SK-MEL-5 (cell line): ENCODE measurements at places on chromosomes 2 and 18. TPM values are rescaled to one million over a fixed set of nuclear protein-coding genes. Genes with fewer than 3 reads are reported as not detected.

Gene PIKFYVE
- total RNA-seq, result 50.9 and 52.0 TPM in 2 replicates

Gene TLX2
- total RNA-seq, result 0.16 and 0.55 TPM in 2 replicates

Gene ITPRIPL1
- total RNA-seq, result 6.7 and 6.9 TPM in 2 replicates

Gene DNAJC5G
- not detected in 2 replicates for total RNA-seq

Gene DSG1
- total RNA-seq, result 0.08 TPM in 1 of 2 replicates, not detected in the other

Gene NEURL3
- not detected in 2 replicates for total RNA-seq

Gene CIB4
- not detected in 2 replicates for total RNA-seq

Gene ADRA2B
- total RNA-seq, result not detected in 2 replicates

Gene SERPINB12
- not detected in 2 replicates for total RNA-seq

Gene FOXD4L1
- total RNA-seq, result not detected in 2 replicates

Gene CDH2
- total RNA-seq, result 0.16 and 0.24 TPM in 2 replicates

GRCh38 chr18:5057386-5058348, 139.4 kb downstream of the AKAIN1 start:
- peak; percentile 83 for DNase-seq

GRCh38 chr2:44181648-44182047, 13.0 kb downstream of the PPM1B start:
- no peak for DNase-seq

DNA sequence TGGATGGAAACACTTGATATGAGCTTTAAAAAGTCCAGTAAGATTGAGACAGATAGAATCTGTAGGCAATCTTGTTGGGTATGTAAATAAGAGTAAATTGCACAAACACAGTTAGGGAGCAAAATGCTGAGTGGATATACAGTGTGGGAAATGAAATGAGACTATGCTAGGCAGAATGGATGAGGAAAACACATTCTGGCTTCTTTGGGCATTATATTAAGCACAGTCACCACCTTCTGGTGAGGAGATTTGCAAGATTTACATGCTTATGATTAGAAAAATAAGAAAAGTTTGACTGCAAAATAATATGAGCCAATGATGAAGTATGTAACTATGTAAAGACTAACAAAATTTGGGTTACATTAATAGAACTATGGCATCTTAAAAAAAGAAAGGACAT, 2165.0 kb upstream of the CELF4 start:
- DNase-seq, result no peak

GRCh38 chr18:2515908-2516625, 55.2 kb downstream of the METTL4 start:
- no peak for DNase-seq

DNA sequence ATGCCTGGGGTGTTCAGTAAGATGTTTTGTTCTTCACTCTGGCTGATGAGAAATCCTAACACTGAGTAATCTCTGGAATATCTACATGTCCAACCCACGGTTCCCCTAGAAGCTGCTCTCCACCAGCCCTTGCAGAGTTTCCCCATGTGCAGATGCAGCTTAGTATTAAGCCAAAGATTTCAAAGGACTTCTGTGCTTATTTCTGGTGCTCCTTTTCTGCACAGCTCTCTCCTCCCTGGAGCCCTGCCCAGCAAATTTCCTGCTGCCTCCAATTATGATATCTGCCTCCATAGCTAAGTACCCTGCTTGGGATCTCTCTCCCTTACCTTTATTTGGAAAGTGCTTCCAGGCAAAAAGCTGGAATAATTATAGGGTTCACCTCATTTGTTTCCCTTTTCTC, 949.3 kb downstream of the BCL11A start:
- DNase-seq, result no peak

DNA sequence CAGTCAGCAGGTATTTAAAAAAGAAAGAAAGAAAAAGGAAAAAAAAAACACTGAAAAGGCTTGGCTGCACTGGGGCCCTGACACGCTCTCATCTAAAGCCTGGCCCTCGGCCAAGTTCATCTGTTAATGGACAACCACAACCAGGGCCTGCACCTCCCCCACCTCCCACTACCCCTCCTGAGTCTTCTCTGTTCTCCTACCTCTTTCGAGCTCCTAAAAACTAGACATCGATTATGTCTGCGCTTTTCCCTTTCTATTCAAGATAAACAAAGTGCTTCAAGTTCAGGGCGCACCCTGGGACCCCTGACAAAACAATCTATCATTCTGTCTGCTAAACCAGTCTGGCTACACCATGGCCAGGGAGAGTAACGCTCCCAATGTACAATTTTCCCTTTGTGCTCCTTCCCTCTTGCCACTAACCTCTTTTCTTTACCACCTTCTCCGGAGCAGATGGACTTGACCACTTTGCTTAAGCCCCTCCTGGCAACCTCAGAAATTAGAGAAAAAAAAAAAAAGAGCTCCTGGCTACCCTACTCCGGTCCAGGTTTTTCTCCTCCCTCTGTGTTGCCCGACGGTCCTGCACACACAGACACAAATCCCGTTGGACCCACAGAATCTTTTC, 22.7 kb downstream of the BCL11A start:
- DNase-seq, result peak; percentile 34

DNA sequence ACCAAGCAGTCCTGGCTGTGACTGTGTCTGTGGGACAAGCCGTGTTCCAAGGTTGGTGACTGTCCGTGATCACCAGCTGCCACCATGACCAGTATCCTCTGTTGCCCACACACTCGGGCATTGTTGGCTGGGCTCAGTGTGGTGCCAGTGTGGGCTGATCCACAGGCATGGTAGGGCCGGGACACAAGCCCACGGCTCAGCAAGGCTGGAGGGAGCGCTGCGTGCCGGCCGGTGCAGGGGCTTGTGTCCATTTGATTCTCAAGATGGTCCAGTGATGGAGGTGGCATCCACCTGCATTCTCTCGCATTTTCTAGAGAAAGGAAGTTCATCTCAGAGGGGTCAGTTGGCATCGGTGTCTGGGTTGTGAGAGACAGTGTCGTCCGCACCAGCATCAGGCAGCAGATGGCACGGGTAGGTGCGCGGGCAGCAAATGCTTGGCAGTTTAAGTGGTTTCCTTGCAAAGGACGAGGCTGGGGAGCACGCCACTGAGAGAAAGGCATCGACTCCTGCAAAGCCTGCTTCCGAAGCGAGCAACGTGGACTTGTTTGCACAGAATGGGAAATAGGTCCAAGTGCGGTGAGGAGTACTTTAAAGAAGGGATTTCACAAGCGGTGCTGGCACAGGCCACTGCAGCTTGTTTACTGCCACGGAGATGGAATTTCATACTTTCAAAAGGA, 20.9 kb downstream of the TWIST2 start:
- DNase-seq, result no peak

GRCh38 chr18:49892148-49892924, 79.0 kb upstream of the ACAA2 start:
- no peak for DNase-seq

DNA sequence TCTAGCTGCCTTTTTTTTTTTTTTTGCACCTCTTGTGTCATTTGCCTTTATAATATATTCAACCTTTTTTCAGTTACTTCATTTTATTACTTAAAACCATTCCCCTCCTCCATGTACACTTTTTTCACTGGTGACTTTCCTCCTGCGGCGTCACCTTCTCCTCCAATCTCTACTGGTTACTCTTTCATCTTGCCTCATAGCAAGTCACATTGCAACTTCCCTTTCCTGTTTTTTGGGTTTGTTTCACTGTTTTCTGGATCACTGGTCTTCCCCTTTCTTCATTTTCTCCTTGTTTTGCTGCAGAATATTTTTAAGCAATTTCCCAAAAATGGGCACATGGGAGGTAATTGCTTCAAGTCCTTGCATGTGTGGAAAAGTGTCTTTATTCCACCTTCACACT, 37.7 kb upstream of the GPR155 start:
- DNase-seq, result no peak

DNA sequence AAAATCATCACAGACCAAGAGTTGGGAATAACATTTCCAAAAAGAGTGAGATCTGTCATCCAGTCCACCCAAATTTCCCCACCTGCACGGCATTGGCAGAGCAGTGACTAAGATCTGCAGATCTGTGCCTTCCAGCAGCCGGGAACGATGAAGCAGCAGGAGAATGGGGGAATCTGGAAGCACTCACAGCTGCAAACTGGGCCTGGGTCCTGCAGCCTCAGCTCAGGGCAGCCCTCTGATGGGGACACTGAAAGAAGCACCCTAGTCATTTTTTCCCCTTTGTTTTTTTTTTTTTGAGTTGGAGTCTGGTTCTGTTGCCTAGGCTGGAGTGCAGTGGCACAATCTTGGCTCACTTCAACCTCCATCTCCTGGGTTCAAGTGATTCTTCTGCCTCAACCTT, 4.4 kb upstream of the SAG start:
- DNase-seq, result no peak

- no peak for DNase-seq
These were observed 48.4 kb upstream of the ZNF397 start for GRCh38 chr18:35192415-35192814.

DNA sequence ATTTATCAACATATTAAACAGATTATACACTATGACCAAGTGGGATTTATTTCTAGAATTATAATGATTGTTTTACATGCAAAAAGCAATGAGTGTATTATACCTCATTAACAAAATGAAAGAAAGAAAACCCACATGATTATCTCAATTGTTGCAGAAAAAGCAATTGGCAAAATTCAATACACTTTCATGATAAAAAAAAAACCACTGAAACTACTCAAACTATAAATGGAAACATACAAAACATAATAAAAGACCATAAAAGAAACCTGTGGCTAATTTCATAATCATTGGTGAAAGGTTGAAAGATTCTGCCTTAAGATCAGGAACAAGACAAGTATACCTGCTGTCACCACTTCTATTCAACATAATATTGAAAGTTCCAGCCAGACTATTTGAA, 325.9 kb downstream of the AKAIN1 start:
- DNase-seq, result no peak

GRCh38 chr2:18549083-18549482, 11.4 kb downstream of the RDH14 start:
- DNase-seq, result no peak

- no peak for DNase-seq
These were observed 65.9 kb downstream of the LDLRAD4 start for GRCh38 chr18:13284330-13285027.

DNA sequence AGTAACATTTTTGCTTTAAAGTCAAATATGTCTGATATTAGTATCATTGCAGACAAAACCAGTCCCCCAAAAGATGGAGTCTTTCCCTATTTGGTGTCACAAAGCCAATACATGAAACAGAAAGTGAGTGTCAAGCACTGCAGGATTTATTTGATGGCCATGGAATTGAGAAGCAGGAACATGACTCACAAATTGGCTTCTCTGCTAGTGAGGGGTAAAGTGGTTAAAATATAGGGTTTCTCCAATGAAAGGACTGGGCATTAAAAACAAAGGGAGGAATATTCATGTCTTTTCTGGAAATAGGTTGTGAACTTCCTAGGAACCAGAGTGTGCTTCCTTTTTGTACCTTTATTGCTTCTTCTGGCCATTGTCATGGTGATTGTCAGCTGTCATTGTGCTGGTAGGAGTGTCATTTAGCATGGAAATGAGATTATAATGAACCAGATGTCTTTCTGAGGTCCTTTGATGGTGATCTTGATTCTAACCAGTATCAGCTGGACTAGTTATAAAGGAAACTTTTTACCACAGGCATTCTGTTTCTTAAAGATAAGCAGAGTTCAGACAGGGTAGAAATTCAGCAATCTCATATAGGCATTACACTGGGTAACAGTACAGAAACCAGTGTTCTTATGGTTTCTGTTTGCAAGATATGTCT, 4.1 kb downstream of the REG1B start:
- DNase-seq, result no peak

- no peak for DNase-seq
These were observed 31.4 kb downstream of the IMPA2 start for GRCh38 chr18:12012697-12013096.

DNA sequence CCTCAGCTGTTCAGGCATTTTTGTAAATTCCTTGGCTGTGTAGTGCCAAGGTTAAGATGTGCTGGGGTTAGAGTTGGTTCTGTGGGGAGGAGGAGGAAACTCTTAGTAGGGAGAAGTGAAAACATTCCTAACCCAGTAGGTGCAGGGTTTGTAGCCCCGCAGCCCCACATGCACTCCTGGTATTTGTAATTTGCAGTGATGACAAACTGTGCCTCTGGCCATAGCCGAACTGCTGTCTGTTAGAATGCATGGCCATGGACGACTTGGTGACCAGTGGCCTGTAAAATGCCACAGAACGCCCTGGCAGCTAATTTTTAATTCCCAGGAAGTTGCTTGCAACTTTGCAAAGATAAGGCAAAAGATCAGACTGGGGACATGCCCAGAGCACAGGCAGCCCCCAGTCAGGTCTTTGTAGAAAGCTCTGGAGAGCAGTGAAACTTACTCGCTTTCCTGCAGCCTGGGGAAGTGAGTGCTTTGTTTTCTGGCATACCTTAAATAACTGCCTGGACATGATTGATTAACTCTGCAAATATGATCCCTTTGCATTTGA, 38.4 kb downstream of the LYPD6B start:
- DNase-seq, result no peak

DNA sequence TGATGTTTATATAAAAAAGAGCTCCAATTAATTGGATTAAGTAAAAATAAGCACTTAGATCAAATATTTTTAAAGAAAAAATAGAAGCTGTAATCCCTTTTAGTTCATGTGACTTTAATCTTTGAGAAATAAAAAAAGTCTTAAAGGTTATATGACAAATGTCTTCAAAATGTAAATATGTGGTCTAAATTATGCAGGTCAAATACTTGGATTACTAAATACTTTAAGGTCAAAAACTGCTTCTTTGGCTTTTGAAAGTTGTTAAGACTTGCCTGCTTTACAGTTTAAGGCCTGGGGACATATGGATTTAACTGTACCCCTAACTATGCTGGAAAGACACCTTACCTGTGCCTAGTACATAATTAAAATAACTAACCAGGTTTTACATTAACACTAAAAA, 15.5 kb upstream of the PDK1 start:
- no peak for DNase-seq

GRCh38 chr2:64915510-64915900, 73.7 kb upstream of the SLC1A4 start:
- DNase-seq, result no peak

- no peak for DNase-seq
These were observed 40.3 kb downstream of the RBMS1 start for GRCh38 chr2:160453111-160453820.

GRCh38 chr2:225030203-225030602, 12.1 kb downstream of the DOCK10 start:
- DNase-seq, result no peak

DNA sequence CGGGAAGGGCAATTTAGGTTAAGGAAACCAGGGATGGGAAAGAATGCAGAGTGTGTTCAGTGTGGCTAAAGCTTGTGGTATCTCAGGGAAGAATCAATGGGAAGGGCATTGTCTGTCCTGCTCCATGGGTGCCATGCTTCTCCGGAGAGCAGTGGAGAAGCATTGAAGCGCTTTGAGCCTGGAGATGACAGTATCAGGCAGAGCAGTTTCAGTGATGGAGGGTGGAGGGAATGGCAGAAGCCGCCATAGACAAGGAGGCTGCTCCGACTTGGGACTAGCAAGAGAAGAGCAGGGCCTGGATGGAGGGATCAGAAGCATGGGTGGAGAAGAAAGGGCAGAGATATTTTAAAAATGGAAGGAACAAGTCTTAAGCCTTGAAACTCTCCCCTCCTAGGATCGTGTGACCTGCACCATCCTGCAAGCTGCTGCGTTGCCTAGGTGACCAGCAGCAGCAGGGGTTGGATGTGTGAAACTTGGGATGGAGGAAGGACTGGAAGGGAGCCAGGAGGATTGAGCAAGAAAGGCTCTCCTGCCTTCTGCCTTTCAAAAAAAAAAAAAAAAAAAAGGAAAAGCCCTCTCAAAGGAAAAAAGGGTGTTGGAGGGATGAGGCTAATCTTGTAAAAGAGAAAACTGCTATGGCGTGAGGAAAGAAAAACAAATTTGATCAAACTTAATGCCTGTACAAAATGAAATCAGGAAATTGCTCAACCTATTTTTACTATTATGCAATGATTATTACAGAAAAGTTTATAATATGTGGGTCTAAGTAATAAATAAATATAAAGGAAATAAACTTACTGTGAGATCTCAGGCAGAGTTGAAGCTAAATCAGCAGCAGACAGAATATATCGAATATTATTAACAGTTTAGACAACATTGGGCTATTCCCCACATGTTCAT, 493.8 kb upstream of the NRP2 start:
- DNase-seq, result no peak
